ENCODE measurements at places on chromosomes 13 and 19.

DNA sequence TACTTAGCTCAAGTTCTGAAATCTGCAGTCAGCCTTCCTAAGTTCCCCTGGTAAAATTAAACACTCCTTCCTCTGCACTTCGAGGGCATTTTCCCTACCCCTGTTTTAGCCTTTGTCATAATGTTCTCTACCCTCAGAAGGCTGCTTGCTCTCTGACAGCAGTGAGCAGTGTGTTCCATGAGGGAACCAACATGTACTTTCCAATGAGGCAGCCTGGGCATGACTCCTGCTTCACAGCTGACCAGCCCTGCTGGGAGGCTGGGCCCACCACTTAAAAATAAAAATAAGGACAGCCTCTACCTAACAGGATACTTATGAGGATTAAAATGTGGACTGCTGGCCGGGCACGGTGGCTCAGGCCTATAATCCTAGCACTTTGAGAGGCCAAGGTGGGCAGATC lies 26.4 kb downstream of the RUBCNL start:
- no peak for DNase-seq

DNA sequence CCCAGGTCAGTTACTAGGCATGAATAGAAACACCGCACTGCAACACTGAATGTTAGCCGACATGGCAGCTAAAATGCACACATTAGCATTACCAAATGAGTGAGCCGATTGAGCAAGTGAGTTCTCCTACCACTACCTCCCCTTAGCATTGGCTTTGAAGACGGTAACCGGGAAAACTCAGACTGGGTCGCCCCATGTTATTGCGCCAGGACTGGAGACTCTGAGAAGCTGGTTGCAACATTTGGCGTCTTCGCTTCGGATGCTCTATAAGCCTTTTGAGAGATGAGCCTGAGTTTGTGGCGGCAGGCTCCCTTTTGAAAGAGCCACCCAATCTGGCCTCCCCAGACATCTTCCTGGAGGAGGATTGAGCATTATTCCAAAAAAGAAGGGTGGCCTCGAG lies 68.5 kb upstream of the POMP start:
- no peak for DNase-seq

- no peak for DNase-seq
Measured at GRCh38 chr13:95192998-95193397, 108.3 kb downstream of the ABCC4 start.

GRCh38 chr13:21208652-21209154 lies 32.2 kb downstream of the MRPL57 start:
- no peak for DNase-seq

GRCh38 chr13:29605860-29606526 lies 10.5 kb upstream of the SLC7A1 start:
- no peak for DNase-seq

DNA sequence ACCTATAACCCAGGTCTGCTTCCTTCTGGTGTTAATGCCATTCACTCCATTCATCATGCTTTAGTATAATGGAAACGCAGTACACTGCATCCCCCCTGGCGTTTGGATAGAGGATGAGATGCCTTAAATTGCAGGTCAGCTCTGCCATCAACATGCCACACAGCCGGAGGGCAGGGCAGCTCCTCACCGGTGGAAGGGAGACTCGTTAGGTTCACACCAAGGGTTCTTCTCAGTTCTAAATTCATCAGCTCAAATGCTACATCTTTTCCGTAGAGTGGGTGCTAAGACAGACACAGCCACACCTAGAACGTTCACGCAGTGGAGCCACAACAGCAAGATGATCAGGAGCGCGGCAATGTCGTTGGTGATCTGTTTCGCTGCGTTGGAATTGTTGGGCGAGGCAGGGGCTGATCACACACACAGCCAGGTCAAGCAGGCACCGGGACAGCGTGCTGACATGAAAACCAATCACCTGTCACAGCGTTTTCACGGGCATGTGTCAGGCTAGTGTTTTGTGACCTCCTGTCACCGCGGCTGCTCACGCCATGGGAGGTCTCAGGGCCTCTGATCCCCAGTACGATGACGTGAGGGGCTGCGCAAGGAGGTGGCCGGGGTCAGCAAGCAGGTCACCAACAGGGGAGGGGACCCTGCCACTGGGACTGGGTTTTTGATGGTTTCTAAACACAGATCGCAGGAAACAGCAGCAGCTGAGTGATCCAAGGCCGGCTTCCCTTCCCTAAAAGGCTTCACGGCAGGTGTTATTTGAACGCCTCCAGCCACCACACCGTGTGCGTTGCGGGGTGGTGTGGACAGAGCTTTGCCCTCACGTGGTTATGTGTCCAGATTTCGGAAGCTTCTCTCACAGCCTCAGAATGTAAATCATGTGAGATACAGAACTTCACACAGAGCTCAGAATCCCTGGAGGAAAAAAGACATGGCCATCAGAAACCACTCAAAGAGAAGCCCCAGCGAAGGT lies 94.3 kb upstream of the IRS2 start:
- no peak for DNase-seq

DNA sequence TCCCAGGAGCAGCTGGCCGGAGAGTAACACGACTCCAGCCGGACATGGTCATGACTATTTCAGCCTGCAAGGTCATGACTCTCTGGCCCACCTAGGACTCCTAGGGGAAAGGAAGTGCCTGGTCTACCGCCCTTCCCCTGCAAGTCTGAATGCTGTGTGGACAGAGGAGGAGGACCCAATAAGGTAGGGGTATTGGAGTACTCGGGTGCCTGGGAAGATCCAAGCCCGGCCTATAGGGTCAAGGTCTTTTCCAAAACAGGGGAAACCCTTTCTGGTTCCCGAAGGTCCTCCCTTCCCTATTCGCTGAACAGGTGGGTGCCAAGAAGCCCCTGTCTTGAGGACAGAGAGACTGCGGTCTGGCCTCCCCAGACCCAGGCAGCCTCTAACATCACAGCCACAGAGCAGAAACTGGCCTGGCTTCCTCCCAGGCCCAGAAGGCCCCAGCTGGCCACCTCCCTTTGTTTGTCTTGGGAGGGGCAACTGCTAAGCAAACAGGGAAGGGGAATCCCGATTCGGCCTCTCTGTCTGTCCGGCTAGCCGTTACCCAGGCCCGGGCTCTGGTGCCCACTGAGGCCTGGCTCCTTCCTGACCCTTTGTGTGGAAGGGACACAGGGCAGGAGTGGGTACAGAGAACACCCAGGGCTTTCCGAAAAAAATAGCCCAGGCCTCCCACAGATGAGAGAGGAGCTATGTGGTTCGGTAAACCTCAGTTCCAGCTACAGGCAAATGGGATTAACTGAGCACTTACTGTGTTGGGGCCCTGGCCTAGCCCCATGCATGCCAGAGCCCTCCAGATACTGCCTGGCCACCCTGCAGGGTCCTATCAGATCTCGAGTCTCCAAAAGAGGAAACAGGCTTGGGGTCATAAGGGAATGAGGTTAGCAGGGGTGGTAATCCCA lies 5.2 kb upstream of the GRAMD1A start:
- DNase-seq = no peak

- no peak for DNase-seq
Measured at GRCh38 chr19:47465957-47466356, 5.7 kb downstream of the SLC8A2 start.

DNA sequence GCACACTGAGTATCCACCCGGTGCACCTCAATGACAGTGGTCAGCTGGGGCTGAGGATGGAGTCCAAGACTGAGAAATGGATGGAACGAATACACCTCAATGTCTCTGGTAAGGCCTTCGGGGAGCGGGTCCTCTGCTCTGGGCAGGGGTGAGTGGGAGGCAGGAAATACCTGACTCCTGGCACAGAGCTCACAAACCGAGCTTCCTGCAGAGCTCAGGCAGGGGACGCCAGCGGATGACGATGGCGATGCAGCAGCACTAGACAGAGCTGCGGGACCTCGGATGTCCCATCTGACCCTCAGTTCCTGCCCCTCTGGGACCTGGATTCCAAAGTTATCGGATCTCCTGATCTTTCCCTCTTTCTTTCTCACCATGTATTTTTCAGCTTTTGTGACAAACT lies 3.8 kb downstream of the CD22 start:
- DNase-seq = no peak

DNA sequence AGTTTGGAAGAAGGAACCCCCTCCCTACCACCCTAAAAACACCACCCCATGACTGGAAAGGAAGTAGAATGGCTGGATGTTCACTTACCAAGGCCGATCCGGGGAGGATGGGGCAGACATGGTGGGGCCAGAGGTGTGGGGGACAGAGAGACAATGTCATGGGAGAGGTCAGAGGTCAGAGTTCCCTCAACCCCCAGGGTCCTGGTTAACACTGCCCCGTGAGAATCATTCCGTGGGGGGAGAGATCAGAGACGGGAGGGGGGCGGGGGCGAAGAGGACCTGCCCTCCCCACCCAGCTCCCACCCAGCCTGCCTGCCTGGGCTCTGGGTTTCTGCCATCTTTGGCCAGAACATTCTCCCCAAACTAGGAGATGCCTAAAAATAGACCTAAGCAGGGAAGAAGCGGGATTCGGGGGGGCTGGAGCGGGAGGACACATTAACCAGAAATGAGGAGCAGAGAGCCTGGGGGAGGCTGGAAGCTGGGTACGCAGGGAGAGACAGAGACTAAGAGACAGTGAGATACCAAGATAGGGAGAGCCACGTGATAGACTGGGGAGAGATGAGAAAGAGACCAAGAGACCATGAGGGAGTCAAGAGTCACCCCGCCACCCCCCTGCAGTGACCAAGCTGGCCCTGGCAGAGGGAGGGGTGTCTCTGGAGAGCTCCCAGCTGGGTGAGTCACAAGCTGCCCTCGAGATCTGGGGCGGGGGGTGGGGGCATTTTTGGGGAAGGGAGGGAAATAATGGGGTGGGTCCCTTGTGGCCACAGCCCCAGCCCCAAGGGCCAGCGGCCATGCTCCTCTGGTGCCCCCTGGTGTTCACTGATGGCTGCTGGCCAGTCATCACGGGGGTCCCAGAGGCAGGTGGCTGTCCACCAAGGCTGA lies 6.1 kb upstream of the KANK2 start:
- DNase-seq = peak; percentile 36

DNA sequence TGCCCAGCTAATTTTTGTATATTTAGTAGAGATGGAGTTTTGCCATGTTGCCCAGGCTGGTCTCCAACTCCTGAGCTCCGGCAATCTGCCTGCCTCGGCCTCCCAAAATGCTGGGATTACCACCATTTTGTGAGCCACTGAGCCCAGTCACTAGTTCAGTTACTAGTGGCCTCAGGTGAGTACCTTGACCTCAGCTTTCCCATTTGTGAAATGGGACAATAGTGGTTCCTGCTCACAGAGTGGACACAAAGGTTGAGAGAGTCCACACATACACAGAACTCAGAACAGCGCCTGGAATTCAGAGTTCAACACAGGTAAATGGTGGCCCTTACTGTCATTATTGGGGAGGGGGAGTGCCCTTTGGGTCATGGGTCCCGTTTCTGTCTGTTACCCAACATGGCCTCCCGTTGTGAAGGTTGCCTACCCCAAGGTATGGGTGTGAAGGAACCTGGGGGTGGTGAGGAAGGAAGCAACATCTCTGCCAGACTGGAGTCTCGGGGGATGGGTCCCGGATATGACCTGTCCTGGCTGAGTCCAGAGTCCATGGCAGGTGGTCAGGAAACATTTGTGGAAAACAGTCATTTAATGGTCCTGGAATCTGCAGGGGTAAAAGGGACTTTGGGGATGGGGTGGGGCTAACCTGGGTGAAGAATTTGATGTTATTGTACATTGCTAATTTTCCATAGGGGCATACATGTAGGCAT lies 11.7 kb upstream of the IRGC start:
- DNase-seq = no peak

GRCh38 chr13:31908696-31909411 lies 122.7 kb upstream of the FRY start:
- no peak for DNase-seq

- DNase-seq = peak; percentile 54
Measured at GRCh38 chr19:56637976-56638555, 4.9 kb upstream of the SMIM17 start.

DNA sequence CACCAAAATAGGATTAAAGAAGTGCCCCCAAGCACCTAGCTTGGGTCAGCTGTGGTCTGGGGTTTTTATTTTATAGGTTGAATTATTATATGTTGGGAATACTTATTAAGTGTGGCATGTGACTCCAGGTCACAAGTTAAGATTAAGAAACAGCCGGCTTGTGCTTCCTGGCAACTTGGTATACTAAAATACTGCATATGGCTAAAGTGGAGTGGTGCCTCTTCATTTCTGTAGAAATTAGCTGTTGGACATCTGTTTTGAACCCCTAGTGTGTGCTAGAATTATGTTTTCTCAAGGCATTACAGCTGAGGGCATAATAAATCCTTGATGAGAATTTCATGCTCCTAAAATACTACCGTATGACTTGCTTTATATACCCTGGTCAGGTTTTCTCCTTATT lies 286.6 kb downstream of the SHISA2 start:
- no peak for DNase-seq
